ENCODE measurements at places on chromosomes 4 and X.

DNA sequence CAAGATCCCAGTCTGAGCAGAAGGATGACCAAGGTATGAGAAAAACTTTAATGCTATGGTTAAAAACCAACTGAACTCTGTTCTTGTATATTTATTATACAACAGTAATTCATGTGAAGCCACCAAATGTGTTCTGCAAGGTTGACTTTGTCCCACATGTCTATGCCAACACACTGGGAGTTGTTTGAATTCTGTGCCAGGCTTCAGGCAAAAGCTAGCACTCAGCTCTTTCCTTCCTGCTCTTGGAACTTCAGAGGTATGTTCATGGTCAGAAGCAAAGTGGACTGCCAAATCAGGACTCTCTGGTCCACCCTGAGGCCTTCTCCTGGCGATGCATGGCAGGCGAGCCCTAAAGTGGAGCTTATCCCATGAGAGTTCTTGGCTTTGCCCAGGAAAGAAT, 205.6 kb upstream of the AR start:
- DNase-seq = no peak

GRCh38 chr4:122914938-122915337, 7.5 kb downstream of the NUDT6 start:
- DNase-seq = no peak

DNA sequence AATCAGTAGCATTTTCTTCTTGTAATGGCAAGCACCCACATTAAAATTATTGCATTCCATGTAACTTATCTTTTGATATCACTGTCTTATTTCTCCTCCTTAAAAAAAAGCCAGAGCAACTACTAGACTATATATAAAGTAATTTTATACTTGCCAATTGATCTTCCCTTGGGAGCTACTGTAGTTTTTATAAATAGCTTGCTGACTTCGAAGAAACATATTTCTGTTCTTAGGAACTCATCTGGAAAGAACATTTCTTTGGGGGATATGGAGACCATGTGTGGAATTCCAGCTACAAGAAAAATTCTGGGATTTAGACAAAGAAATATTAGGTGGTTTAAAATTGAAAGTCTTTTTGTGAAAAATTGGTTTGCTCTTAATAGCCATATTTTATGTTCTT, 94.9 kb downstream of the BMPR1B start:
- no peak for DNase-seq

DNA sequence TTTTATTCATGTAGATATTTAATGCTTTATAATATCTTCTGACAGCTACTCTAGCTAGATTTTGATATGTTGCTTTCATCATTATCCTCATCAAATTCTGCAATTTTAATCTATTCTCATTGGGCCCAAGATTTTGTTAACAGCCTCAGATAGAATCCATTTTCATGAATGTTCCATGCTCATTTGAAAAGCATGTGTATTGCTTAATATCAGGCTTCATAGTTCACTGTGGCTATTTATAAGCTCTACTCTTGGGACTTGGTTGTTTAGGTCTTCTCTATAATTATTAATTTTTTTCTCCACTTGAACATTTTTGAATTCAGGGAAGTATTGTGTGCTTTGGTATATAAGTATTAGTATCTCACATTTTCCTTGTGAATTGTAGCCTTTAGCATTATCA, 41.8 kb downstream of the RAB40A start:
- no peak for DNase-seq

DNA sequence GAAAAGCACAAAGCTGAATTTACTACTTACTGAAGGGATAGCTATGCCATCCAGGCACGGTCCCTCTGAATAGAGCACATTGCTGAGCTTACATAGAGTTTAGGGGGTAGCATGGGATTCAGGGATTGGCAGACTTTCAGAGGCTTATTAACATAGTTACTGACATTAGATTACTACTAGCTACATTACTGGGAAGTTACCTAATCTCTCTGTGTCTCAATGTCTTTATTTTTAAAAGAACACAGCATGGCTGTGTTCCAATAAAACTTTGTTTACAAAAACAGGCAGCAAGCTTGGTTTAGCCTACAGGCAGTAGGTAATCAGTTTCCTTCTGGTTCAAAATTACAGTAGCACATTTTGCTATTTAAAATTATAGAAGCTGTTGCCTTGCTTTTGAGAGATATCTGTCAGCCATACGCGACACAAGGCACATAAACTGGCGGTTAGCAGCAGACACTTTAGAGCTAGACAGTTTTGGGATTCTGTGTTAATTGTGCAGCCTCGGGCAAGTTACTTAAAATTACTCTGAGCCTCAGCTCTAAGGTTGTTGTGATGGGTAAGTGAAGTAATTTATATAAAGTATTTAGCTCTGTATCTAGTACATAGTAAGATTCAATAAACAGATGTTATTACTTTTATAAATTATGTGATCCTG, 6.9 kb downstream of the KLHL8 start:
- no peak for DNase-seq
